ENCODE measurements at places on chromosomes 16 and 17.

GRCh38 chr17:34254651-34255380, at the start of gene CCL2:
TSS of gene CCL2 (plus strand) at chr17:34255285. CDS start at chr17:34255350, 65 bp downstream.
- DNase-seq: no peak

- DNase-seq: no peak
Measured at GRCh38 chr17:1255041-1255440, 15.2 kb upstream of the BHLHA9 start.

DNA sequence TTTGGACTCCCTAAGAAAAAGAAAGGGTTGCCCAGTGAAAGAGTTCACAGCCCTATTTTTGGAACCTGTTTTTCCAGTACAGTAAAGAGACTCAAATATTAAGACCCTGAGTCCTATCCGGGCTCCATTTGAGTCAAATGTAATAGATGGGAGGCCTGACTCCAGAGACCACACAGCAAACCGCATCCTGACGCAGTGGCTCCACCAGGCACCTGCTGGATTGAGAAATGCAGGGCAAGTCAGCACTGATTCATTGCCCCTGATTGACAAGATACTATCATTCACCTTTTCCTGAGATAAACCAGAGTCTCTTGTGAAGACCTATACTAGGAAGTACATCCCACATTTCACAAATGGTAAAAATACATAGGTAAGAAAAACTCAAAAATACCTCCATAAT, 715.7 kb upstream of the SOX9 start:
- no peak for DNase-seq

DNA sequence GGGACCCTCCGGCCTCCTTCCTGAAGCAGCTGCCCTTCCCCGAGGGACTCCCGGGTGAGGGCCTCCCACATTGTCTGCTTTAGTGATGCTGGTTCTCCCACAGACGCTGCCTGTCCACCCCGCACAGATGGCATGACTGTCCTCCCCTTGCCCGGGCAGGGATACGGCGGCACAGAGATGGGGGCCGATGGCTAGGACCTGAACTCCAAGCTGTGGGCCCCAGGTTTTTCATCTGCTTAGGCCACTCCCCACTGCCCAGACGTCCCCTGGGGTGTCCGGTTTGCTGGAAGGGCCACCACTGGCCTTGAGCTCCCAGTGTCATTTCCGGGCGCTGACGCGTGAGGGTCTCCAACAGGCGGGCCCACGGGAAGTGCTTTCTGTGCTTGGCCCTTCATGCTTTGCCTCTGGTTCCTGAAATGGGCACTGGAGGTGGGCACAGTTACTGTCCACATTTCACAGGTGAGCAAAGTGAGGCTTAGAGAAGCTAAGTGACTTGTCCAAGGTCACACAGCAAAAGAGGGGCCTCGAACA, 87.4 kb upstream of the CBX4 start:
- DNase-seq: no peak

GRCh38 chr16:11205065-11205699, 50.8 kb downstream of the SOCS1 start:
- DNase-seq: no peak

DNA sequence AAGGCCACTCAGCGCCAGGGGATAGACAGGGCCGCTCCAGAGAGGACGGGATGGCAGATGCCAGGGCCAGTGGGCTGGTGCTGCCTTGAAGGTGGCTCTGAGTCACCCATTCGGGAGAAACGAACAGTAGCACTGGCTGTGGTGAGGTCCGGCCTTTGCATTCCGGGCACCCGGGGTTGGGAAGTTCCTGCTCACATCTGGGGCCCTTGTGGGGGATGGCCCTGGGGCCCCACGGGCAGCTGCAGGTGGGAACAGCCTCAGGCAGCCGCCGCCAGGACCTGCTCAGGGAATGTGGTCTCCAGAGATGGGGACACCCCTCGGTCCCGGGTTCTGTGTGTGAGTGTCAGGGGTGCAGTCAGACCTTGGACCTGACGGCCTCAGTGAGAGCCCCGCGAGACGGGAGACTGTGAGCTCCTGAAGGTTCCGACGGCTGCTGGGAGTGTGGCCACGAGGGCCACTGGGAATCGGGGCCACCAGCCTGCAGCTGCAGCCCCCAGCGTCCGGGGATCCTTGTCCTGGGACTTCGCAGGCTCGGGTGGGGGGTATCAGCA, 1.4 kb downstream of the CBFA2T3 start:
- no peak for DNase-seq

DNA sequence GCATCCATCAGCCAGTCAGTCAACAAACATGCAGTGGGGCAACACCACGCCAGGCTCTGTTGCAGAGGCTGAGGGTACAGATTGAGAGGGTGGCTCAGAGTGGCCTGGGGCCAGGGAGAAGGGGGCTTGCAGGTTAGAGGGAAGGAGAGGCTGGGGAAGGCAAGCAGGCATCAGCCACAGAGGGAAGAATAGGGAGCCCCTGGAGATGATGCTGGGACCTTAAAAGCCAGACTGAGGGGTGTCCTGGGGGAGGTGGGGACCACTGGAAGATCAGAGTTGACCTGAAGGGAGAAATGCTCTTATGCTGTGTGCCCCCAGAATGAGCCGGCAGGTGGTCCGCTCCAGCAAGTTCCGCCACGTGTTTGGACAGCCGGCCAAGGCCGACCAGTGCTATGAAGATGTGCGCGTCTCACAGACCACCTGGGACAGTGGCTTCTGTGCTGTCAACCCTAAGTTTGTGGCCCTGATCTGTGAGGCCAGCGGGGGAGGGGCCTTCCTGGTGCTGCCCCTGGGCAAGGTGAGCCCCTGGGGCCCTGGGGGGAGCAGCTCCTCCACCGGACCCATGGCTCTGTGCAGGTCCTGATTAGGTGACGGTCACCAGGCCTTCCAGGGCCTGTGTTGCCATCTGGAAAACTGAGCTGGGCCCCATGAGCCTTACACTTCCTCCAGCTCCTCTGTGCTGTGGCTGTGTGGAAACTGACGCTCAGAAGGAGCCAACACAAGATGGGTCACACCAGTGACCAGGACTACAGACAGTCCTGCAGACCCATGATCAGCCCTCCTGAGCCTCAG, 1.7 kb downstream of the CORO1A start:
- DNase-seq: no peak

DNA sequence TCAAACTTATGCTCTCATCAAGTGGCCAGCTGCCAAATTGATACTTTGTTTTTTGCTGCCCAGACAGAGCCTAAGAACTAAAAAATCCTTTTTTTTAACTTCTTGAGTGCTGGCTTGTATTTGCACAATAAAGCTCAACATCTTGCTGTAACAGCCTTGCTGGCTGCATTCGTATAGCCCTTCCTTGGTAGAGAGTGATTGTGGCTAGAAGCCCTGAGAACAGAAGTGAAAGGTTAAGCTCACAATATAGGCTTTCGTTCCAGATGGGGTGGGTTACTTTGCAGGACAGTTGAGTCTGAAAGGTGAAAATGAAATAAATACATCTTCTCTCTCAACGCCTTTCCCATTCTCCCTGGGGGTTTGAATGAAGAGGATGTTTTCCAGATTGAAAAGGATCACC, 278.8 kb downstream of the HS3ST3B1 start:
- DNase-seq: no peak

- no peak for DNase-seq
Measured at GRCh38 chr16:65521633-65522328, 399.9 kb upstream of the CDH11 start.

DNA sequence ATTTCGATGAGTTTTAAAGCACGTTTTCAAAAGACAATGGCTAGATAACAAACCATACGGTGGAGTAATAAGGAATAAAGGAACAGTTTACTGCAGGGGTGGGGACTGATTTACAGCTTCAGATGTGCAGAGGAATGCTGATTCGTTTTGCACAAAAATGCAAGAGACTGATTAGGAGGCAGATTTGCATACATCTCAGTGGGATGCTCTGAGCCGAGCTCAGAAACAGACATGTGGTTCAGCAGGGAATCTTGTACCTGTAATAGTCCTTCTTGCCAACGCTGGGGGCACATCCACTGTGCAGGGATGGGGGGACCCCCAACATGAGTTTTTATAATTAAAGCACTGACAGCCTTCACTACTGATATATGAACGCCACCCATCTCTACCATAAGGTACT, 308.0 kb downstream of the GRIN2A start:
- no peak for DNase-seq

- no peak for DNase-seq
Measured at GRCh38 chr16:50428116-50428515, 59.3 kb upstream of the BRD7 start.

DNA sequence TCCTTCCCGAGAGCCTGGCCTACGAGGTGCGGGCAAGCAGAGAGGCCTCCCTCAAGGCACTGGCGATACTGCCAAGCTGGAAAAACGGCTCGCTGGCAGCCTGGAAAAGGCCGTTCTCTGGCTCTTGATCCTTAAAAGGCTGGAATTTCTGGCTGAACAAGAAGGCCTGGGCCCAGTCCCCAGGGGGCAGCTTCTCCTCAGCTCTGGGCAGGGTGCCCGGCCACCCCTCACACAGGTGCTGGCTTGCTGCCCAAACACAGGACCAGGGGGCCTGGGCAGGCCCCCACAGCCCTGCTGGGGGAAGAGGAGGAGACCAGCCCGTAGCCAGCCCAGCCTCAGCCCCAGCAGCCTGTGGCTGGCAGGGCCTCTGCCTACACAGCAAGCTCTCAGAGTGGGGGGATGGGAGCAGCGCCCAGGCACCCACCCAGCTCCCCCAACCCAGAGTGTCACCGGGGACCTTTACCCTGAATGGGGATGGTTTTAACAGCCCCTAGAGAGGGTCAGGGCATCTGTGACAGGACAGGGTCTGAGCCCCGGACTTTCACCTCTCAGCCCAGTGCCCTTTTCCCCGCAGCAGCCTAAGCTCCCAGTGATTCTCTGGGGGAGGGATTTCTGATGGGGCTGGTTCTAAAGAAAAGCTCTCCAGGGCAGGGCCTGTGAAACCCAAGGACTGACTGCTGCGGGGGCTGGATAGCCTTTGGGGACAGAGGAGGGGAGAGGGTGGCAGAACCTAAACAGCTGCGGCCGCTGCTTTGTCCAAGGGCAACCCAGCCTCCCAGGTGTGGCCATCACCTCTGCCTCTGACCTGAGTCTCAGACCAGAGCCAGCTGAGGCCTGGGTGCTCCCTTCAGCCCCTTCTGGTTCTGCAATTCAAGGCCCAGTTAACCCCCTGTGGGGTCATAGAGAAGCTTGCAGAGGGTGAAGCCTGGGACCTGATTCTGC, 38.6 kb upstream of the TOB1 start:
- no peak for DNase-seq

GRCh38 chr16:27431773-27432532, 30.0 kb downstream of the IL21R start:
- DNase-seq: no peak

- DNase-seq: no peak
Measured at GRCh38 chr16:4938683-4939030, 1.7 kb upstream of the PPL start.
